HEK293T (cell line): ENCODE measurements at places on chromosomes 5 and 9.

- no peak for DNase-seq
These were observed 151.0 kb downstream of the GPBP1 start for GRCh38 chr5:57324861-57325260.

GRCh38 chr5:107290780-107291398 is 379.8 kb downstream of the EFNA5 start:
- DNase-seq: no peak

DNA sequence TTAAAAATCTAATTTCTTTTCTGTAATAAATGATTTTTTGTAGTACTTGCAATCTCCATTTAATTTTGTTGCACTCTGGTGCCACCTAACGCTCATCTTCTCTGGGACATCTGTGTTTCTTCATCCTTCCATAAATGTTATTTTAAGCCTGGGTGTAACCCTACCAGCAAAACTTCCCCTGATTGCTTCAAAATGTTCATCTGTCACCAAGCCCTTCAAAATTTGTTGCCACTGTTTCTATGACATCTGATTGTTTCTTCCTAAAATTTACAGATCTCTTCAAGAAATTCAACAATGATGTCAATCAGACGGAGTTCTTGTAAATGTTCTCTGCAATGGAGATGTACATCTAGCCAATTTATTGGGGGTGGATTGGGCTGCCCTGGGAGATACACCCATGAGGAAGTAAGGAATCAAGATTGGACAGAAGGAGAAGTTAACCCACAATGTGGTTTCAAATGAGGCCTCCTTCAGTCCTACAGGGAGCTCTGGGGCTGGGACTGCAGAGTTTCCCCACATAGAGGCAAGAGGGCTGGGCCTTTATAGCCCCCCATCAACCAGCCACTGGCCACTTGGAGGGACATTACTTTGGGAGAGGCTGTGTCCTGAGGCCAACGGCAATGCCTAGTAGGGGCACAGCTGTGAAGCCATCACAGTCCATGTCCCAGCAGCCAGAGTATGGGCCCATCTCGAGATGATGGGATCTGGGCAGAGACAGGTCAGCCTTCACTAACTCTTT is 23.3 kb downstream of the MCTP1 start:
- peak; percentile 27 for DNase-seq

DNA sequence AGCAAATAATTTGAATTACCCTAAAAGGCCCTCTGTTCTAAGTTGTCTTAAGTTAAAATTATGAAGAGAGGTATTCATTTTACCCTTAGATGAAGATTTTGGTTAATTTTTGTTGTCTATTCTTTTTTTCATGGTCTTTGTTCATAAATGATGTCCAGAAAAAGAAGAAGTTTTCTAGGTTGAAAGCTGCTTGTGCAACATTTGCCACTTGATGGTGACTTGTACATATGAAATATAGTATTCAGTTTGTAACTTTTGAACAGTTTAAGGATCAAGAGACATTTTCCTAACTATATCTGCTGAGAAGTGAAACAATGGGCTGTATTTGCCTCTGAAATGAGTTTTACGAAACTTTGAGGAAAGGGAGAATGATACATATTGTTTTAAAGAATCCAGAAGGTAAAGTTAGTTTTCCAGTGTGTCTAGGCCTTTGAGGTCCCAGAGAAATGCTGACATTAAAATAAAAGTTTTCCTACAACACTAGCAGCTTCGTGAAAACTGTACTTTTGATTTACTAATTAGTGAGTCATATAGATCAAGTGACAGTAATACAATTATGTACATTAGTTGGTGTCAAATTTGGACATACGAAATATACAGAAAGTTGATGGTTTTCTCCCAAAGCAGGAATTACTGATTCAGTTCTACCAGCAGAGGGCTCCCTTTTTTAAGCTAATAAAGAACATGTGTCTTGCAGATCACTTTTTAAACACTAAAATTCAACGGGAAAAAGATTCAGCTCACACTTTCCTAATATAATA is 70.5 kb downstream of the PIK3R1 start:
- DNase-seq: no peak
